Stimulated activated CD8-positive, alpha-beta memory T cell treated with anti-CD3 and anti-CD28 coated beads, Interleukin-2, amount 100 ng/mL, for 1 hour (primary cell): ENCODE measurements at places on chromosomes 4 and X.

DNA sequence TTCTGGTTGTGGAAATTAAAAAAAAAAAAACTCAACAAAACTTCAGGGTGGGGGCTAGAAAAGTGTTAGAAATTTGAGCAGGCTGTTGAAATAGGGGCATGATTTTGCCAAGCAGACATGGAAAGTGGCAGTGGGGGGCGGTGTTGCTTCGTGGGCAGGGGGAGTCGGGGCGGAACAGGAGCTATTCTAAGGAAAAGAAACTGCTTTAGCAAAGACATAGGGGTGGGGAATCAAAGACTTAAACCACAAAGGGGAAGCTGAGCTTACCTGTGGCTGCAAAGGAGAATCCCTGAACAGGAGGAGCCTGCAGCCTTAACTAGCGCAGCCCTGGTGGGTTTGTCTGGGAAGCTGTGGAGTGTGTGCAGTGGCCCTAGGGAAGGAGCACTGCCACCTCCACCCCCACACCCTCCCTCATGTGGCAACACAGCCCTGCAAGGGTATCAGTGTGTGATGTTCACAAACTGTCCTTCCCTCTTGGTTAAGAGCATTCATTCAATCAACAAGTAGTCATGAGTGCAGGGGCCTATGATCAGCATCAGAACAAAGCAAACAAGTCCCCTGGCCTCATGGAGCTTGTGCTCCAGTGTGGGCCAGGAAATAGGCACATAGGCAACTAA, 20.5 kb downstream of the SEL1L3 start:
- no peak for DNase-seq

DNA sequence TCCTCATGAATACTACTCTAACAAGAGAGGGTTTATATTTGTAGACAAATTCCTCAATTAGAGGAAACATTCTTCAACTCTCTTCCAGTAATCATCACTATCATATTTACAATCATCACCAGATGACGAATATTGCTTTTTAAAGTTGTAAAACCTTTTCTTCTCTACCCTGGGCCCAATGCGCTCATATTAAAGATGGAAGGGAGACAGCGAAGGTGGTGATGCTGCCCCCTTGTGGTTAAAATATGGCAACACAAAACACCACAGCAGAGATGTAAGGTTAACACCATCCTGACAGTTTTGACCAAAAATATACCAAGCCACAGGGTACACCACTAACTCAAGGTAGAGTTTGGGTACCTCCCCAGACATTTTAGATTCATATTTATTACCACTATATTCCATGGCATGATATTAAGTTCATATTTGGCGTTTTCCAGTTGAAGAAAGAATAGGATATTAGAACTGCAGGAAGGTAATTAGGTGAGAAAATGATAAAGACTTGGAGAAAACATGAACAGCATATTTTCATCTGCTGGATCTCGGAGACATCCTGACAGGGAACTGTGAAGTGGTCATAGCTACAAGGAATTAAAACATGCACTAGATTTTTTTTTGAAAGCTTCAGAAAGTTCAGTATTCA, 72.8 kb downstream of the SLC9A7 start:
- DNase-seq = peak; percentile 8

DNA sequence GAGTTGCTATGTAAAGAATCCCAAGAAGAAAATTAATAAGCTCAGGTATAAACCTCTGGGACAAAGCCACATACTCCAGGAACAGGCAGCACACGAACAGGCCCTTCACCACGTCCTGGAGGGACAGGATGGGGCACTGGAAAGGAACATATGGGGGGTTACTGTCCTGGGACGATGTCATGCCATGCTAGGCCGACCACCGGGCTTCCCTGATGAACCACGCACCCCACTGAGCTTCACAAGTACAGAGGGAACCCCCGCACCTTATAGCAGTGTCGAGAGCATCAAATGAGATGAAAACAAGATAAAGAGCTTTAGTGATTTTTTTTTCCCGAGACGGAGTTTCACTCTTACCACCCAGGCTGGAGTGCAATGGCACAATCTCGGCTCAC, 19.1 kb downstream of the NOP14 start:
- DNase-seq = no peak

- no peak for DNase-seq
Measured at GRCh38 chr4:78596111-78596742, 44.7 kb downstream of the ANXA3 start.
